ENCODE measurements at places on chromosomes 2 and 18. TPM values are rescaled to one million over a fixed set of nuclear protein-coding genes. Genes with fewer than 3 reads are reported as not detected.

Gene IL36A
- not detected for total RNA-seq

Gene INPP5D
- total RNA-seq, result 4.2 TPM

Gene STON1
- 2.4 TPM for total RNA-seq

Gene ANKRD29
- 2.1 TPM for total RNA-seq

Gene GRHL1
- 0.96 TPM for total RNA-seq

Gene CDH19
- 0.25 TPM for total RNA-seq

Gene LIMS2
- total RNA-seq, result 31.8 TPM

Gene DHRS9
- total RNA-seq, result 0.49 TPM

Gene SPTBN1
- 98.2 TPM for total RNA-seq

Gene RTP5
- not detected for total RNA-seq

DNA sequence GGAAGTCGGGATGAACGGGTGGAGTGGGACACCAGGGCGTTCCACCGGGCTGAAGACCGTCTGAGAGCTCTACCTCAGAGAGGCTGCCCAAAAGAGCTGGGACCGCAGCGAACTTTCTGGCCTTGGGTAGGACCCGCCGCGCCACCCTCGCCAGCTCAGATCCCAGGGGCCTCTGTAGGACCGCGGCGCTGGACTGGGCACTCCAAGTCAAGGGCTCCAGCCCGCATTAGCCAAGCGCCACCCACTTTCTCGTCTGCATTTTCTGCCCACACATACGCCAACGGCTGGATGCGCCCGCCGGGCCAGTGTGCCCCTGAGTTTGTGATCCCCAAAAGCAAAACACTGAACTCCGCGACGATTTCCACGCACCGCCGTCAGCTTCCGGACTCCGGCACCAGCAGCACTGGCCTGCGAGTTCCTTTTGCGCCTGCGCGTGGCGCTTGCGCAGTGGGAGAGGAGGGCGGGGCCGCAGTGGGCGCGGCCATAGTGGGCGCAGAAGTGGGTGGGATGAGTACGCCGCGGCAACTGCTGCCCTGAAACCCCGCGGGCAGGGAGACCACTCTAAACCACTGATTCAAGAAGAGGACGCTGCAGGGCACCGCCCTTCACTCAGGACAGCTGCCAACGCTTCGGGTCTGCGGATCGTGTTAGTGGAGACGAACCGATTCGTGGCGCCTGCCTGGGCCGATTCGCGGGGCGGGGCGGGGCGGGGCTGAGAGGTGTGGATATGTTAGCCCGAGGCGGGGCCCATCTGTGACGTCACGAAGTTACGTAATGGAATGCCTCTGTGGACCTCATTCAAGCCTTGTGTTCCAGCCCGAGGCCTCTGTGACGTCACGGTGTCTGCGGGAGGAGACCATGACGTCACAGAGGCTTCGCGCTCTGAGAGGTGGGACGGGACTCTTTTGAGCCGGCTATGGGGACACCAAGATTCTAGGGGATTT is 10.5 kb downstream of the OSR1 start:
- H3K4me1 ChIP-seq, result peaks cover 10% of the 10 kb centered on the region
- no peaks in the 10 kb centered on the region for H3K27me3 ChIP-seq

DNA sequence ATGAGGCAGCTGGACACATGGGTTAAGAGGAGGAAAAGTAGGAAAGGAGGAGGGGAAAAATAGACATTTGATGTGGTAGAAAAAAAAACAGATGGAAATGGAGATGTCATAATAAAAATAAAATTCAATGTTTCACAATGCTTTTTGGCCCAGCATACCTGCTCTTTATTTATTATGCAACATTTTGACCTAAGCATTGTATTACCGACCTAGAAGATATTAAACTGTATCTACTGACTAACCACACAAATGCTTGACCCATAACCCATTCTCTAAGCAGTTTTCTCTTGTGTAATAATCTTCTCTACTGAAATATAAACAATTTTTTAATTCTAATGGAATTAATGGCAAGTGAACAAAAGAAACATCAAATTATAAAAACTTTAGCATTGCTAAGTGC is 362.3 kb downstream of the FBXO15 start:
- H3K27me3 ChIP-seq, result no peaks in the 10 kb centered on the region
- no peaks in the 10 kb centered on the region for H3K4me1 ChIP-seq
- H3K4me3 ChIP-seq, result no peak overlapping the region

- no peak overlapping the region for H3K27ac ChIP-seq
- no peaks in the 10 kb centered on the region for H3K27me3 ChIP-seq
- H3K36me3 ChIP-seq, result no peaks in the 10 kb centered on the region
- no peak for DNase-seq
Observed at GRCh38 chr2:227368574-227368973, 10.5 kb downstream of the TM4SF20 start.

- no peaks in the 10 kb centered on the region for H3K4me1 ChIP-seq
- H3K27ac ChIP-seq, result no peak overlapping the region
- H3K27me3 ChIP-seq, result no peaks in the 10 kb centered on the region
- DNase-seq, result no peak
- no peaks in the 10 kb centered on the region for H3K36me3 ChIP-seq
Observed at GRCh38 chr2:138827426-138828054, 47.4 kb upstream of the NXPH2 start.

DNA sequence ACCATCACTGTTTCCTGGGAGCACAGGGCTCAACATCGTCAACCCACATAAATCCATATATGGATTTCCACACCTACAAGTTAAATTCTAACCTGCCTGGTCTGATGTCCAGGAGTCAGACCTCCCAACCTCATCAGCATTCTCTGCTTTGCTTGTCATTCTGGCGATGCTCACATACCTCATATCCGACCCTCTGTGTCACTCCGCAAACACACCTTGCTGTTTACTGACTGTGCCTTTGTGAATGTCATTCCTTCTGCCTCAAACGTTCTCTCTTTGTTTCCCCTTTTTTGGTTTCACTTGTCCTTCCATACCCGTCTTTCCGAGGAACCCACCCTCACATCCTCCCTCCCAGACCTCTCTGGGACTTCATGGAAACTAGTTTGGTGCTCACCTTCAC is 187.1 kb downstream of the ACTR3 start:
- no peak overlapping the region for H3K4me3 ChIP-seq
- peaks cover 2% of the 10 kb centered on the region for H3K27me3 ChIP-seq

- H3K36me3 ChIP-seq, result no peaks in the 10 kb centered on the region
- DNase-seq, result no peak
- H3K4me1 ChIP-seq, result no peaks in the 10 kb centered on the region
- H3K4me3 ChIP-seq, result no peak overlapping the region
- no peaks in the 10 kb centered on the region for H3K27me3 ChIP-seq
Observed at GRCh38 chr18:61651880-61652268, 240.9 kb downstream of the RNF152 start.

DNA sequence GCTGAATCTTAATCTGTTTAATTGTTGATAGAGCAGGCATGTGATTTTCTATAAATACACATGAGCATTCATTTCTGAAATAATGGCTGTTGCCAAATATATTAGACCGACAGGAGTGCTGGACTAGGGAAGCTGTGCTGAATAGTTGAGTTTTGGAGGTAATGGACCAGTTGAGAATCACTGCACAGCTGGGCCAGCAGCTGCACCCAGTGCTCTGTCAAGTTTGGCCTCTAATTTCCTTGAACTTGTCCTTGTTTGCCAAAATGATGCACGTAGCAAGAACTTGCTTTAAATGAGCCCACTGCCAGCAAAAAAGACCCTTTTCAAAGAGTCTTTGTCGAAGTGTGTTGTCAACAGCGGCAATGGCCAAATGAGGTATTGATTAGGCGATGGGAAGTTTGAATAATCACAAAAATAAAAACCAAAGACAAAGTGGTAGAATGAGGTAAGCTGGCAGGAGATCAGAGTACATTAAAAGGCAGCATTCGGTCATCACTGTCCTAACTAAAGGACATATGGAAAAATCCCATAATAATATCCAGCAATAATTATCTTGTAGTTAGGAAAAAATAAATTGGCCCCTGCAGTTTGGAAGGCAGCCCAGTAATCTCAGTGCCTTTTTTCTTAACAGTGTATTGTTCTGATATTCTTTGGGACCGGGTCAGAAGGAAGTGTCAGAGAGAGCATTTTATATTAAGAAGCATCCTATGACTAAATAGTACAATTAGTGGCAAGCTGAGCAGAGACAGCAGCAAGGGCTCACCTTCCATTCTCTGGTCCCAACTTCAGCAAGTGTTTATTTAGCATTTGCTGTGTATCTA is 126.2 kb downstream of the RAPGEF4 start:
- H3K36me3 ChIP-seq, result no peaks in the 10 kb centered on the region
- DNase-seq, result no peak
- peaks cover 4% of the 10 kb centered on the region for H3K4me1 ChIP-seq
- peak overlapping the region; percentile 14 for H3K27ac ChIP-seq
- no peak overlapping the region for H3K4me3 ChIP-seq

GRCh38 chr18:28040211-28040610 is 136.7 kb downstream of the CDH2 start:
- no peaks in the 10 kb centered on the region for H3K4me1 ChIP-seq
- H3K36me3 ChIP-seq, result no peaks in the 10 kb centered on the region
- no peaks in the 10 kb centered on the region for H3K27me3 ChIP-seq
- DNase-seq, result no peak
- no peak overlapping the region for H3K4me3 ChIP-seq

DNA sequence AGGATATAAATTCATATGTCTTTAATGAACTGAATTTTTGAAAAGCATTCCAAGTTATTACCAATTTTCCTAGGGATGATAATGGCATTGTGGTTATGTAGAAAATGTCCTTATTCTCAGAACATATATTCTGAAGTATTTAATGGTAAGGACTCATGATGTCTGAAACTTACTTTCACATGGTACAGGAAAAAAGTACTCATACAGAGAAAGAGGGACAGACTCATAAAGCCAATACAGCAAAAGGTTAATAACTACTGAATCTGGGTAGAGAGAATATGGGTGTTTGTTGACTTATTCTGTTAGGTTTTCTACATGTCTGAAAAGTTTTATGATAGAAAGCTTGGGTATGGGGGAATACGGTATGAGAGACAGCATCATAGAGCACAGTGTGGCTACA is 84.3 kb upstream of the SERTAD2 start:
- H3K27ac ChIP-seq, result no peak overlapping the region
- no peaks in the 10 kb centered on the region for H3K4me1 ChIP-seq
- H3K36me3 ChIP-seq, result no peaks in the 10 kb centered on the region
- H3K27me3 ChIP-seq, result no peaks in the 10 kb centered on the region
- DNase-seq, result no peak
- no peak overlapping the region for H3K4me3 ChIP-seq

- H3K4me3 ChIP-seq, result no peak overlapping the region
- H3K36me3 ChIP-seq, result no peaks in the 10 kb centered on the region
- DNase-seq, result no peak
- H3K27me3 ChIP-seq, result no peaks in the 10 kb centered on the region
- H3K4me1 ChIP-seq, result no peaks in the 10 kb centered on the region
Observed at GRCh38 chr2:111250448-111251030, 129.8 kb downstream of the BCL2L11 start.

DNA sequence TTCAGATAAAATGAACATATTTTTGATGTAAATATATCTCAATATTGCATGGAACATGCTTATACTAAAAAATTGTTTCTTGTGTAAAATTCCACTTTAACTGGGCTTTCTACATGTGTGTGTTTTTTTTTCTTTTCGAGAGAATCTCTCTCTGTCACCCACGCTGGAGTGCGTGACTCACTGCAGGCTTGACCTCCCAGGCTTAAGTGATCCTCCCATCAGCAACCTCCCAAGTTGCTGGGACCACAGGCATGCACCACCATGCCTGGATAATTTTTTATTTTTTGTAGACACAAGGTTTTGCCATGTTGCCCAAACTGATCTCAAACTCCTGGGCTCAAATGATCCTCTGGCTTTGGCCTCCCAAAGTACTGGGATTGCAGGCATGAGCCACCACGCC is 254.6 kb downstream of the LOXHD1 start:
- no peaks in the 10 kb centered on the region for H3K36me3 ChIP-seq
- DNase-seq, result no peak
- H3K27ac ChIP-seq, result no peak overlapping the region
- H3K27me3 ChIP-seq, result no peaks in the 10 kb centered on the region
- H3K4me3 ChIP-seq, result no peak overlapping the region

- no peaks in the 10 kb centered on the region for H3K27me3 ChIP-seq
- H3K36me3 ChIP-seq, result no peaks in the 10 kb centered on the region
- no peak overlapping the region for H3K27ac ChIP-seq
- H3K4me3 ChIP-seq, result no peak overlapping the region
- H3K4me1 ChIP-seq, result peaks cover 15% of the 10 kb centered on the region
Observed at GRCh38 chr2:177422271-177422670, 29.7 kb downstream of the AGPS start.

GRCh38 chr2:145897151-145897550 is 1377.2 kb upstream of the ZEB2 start:
- DNase-seq, result no peak
- H3K4me1 ChIP-seq, result no peaks in the 10 kb centered on the region
- no peaks in the 10 kb centered on the region for H3K36me3 ChIP-seq
- no peak overlapping the region for H3K4me3 ChIP-seq
- H3K27ac ChIP-seq, result no peak overlapping the region
- H3K27me3 ChIP-seq, result no peaks in the 10 kb centered on the region

GRCh38 chr2:104487366-104487765 is 366.5 kb upstream of the POU3F3 start:
- no peak for DNase-seq
- H3K36me3 ChIP-seq, result no peaks in the 10 kb centered on the region
- no peak overlapping the region for H3K27ac ChIP-seq
- no peak overlapping the region for H3K4me3 ChIP-seq
- no peaks in the 10 kb centered on the region for H3K4me1 ChIP-seq
- no peaks in the 10 kb centered on the region for H3K27me3 ChIP-seq

GRCh38 chr2:164937864-164938401 is 17.4 kb downstream of the SLC38A11 start:
- H3K4me3 ChIP-seq, result no peak overlapping the region
- no peak overlapping the region for H3K27ac ChIP-seq
- no peaks in the 10 kb centered on the region for H3K36me3 ChIP-seq
- DNase-seq, result no peak
- H3K27me3 ChIP-seq, result no peaks in the 10 kb centered on the region

GRCh38 chr18:61551586-61551985 is 218.4 kb downstream of the CDH20 start:
- H3K36me3 ChIP-seq, result no peaks in the 10 kb centered on the region
- H3K27me3 ChIP-seq, result no peaks in the 10 kb centered on the region
- no peak overlapping the region for H3K27ac ChIP-seq
- H3K4me1 ChIP-seq, result no peaks in the 10 kb centered on the region
- DNase-seq, result no peak

DNA sequence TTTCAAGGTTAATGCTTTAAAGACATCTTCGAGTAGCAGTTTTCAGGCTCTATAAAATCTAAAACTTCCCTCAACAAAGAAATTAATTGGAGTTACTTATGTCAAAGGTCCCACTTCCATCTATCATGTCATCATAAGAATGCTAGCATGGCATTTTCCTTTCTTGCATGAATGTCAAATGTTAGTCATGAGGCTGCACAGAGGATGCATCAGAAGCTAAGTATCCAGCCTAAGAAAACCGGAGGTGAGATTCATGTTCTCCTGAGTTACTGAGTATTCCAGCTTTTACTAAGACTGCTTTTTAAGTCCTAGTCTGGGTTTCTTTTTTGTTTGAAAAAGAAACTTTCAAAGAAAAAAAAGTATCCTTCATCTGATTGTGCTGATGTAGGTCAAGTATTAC is 130.6 kb upstream of the CDH19 start:
- H3K27ac ChIP-seq, result no peak overlapping the region
- H3K27me3 ChIP-seq, result no peaks in the 10 kb centered on the region
- H3K4me1 ChIP-seq, result no peaks in the 10 kb centered on the region
- no peak for DNase-seq
- no peaks in the 10 kb centered on the region for H3K36me3 ChIP-seq
- no peak overlapping the region for H3K4me3 ChIP-seq

- H3K4me1 ChIP-seq, result peaks cover 10% of the 10 kb centered on the region
- H3K4me3 ChIP-seq, result no peak overlapping the region
- H3K27ac ChIP-seq, result peak overlapping the region; percentile 10
- no peaks in the 10 kb centered on the region for H3K36me3 ChIP-seq
Observed at GRCh38 chr2:12397854-12398253, 318.9 kb upstream of the TRIB2 start.

- no peak overlapping the region for H3K4me3 ChIP-seq
- no peak overlapping the region for H3K27ac ChIP-seq
- no peak for DNase-seq
- H3K36me3 ChIP-seq, result no peaks in the 10 kb centered on the region
- H3K4me1 ChIP-seq, result no peaks in the 10 kb centered on the region
Observed at GRCh38 chr2:171178993-171179392, 18.3 kb upstream of the TLK1 start.

All from psoas muscle (tissue), 8 donors.